ENCODE measurements at places on chromosomes 7 and 10.

GRCh38 chr10:44581996-44582395 lies 197.1 kb upstream of the CXCL12 start:
- DNase-seq, result no peak

GRCh38 chr10:126080879-126081411 lies 184.6 kb downstream of the FANK1 start:
- no peak for DNase-seq

DNA sequence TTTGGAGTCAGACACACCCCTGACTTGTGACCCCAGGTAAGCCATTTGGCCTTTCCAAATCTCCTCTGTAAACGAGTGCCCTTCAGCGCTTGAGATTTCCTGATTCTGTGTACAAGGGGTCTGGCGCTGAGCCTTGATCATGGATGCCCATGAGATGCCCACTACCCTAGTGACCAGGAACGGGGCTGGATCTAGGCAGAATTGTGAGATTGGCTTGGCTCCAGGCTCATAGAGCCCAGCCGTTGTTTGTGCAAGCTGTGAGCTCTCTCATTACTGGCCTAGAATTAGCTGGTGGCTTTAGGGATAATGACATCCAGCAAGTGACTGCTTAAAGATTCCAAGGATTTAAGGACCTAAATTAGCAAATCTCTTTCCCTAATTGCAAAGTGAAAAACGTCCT lies 84.9 kb downstream of the CAMK1D start:
- no peak for DNase-seq

DNA sequence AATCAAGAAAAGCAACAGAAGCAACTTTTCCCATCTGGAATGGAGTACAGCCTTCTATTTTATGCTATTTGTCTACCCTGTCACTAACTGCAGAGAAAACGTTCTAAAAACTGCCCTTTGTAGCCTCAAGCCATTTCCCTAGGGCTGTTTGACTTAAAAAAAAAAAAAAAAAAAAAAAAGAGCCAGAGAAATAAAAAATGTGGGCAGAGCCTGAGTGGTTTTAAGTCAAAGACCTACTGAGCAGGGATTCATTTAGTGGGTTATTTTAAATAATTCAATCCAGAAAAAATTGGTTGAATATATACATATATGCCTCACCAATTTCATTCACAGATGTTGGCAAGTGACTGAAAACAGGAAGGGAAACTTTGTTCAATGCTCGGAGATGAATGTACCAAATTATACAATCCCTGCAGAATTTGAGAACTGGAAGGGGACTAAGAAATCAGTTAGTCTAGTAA lies 75.2 kb downstream of the PPP1R3C start:
- no peak for DNase-seq

- DNase-seq, result no peak
These were observed 31.9 kb downstream of the RPS24 start for GRCh38 chr10:78065611-78066010.

- DNase-seq, result no peak
These were observed 67.8 kb downstream of the HIPK2 start for GRCh38 chr7:139710036-139710435.

DNA sequence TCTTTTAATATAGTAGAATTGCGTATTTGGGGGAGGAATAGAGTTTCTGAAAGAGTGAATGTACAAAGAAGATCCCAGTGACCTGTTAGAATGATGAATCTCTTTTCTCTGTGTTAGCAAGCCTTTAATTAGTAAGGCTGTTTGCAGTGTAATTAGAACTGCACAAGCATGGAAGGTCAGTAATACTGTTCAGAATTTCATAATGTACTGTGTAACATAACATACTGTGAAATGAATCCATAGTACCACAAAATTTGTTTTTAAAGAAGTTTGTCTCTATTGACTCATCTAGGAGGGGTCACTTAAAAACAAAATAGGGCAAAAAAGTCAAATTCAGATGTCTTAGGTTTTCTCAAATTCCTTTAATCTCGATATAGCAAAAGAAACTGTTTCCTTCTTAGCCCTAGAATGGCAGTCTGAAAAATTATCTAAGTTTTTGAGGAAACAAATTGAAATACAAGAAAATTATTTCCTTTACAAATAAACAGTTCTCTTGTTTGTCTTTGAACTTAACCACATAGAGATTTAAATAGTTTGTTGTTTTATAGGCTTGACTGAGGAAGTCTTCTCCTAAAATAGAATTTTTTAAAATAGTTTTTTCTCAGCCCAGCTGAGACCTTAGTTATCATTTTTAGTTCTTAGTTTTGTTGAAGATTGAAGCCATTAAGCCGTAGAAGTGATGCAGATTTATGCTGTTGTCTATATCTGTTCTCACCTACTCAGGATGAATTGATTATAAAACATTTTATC lies 12.5 kb downstream of the ADK start:
- DNase-seq, result no peak

- DNase-seq, result no peak
These were observed 209.3 kb upstream of the IMMP2L start for GRCh38 chr7:111771638-111772037.

DNA sequence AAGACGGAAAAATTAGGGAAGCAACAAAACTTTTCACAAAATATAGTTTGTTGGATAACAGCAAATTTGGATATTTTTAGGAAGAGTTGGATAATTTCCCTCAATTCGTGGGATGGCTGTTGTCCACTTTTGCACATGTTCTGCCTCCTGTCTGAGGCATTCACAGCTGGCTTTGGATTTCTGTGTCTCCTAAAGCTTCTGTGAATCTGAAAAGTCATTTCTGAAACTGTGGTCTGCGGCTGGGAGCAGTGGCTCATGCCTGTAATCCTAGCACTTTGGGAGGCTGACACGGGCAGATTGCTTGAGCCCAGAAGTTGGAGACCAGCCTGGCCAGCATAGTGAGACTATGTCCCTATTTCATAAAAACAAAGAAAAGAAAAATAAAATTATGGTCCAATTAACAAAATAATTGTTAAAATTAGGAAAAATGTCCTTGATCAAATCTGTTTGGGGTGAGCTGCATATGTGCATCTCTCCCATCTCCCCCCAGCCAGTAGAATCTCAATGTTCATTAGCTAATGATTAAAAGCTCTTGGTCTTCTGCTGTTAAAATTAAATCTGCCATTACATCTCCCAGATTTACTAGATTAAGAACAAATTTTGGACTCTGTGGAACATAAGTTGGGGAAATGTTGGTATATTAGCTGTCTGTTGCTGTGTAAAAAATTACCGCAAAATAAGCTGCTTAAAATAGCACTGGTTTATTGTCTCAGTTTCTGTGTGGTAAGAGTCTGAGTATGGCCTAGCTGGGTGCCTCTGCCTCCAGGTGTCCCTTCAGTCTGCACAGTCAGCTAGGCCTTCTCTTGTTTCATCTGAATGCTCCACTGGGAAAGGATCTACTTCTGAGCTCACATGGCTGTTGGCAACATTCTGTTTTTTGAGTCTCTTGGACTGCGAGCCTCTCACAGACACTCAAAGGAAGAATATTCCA lies 332.0 kb upstream of the FZD1 start:
- no peak for DNase-seq

DNA sequence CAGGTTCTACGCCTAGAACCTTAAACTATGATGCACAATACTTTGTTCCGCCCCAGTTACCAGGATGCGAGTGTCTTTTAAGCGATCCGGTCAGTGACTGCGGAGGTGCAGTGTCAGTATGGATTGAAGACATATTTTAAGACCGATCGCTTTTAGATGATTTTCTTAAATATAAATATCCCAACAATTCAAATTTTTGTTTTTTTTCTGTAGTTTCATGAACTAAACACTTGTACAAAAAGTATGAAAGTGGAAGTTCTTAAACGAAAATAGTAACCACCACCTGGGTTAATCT lies 835 bp downstream of the COMMD3 start:
- no peak for DNase-seq

DNA sequence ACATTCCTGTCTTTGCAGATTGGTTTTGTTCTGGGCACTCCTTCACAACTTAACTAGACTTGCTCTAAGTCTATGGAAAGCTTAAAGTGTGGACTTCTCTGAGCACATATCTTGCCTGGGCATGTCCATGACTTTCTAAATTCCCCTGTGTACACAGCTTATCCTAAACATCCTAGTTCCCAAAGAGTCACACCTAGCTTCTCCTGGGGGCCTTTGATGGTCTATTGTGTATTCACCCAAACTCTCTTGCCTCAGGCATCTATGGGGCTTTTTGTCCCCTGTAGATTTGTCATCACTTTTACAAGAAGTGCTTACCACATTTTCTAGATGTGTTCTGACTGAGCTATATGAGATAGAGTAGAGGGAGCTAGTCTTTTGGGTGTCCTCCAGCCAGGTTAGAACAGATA lies 12.2 kb upstream of the ZNF488 start:
- no peak for DNase-seq

DNA sequence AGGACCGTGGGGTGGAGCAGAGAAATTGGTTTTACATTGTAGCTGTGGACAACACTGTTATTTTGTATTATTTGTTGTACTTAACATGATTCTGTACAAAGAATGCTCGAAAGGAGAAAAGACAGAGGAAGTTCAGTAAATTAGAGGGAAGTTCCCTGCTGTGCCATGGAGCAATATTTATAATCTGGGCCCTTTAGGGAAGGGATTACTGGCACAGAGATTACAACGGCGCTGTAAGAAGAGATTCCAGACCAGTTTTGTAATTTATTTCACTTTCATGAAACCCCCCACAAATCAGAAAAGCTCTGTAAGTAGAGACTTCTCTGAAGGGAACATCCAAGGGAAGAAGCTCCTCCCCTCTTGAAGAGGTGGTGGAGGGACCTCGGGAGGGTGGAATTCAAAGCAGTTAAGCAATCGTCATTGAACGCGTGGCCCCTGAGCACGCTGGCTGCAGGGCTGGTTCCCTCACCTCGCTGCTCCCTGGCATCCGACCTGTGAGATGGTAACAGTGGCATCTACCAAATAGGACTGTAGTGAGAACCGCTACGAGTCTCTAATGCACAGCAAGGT lies 113.5 kb downstream of the KLF6 start:
- DNase-seq, result no peak

- no peak for DNase-seq
These were observed 170.1 kb downstream of the RTKN2 start for GRCh38 chr10:62098278-62099121.

- no peak for DNase-seq
These were observed 82.2 kb upstream of the GPR141 start for GRCh38 chr7:37601321-37601720.

GRCh38 chr10:42648512-42648911 lies 10.1 kb upstream of the ZNF33B start:
- no peak for DNase-seq

DNA sequence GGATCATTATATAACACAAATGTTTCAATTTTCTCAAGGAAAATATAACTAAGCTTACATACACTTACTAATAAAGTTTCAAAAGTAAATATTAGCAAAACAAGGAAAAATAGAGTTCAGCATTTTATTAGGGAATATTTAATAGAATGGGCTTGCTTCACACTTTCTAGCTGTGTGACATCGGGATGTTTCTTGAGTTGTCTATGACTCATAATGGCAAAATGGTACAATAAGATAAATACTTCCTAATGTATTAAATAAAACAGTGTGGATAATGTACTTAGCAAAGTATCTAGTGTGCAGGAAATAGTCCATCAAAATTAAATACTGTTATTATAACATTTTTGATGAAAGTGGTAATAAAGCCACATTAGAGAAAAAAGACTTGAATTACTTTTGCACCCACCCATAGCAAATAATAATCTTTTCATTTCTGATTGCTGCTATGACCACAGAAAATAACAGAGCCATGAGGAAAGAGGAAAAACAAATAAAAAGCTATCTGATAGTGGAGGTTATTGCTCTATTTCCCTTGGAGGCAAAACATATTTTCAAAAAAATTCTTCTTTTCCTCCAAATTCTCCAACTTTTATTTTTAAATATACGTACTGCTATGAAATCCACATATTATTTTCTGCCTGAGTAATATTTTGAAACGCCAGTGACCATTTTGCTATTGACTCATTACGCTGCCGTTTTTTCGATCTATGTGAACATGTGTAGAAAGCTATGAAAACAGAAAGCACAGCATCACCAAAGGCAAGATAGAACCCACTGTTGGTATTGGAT lies 272.9 kb upstream of the KLF6 start:
- no peak for DNase-seq

- DNase-seq, result no peak
These were observed 91.8 kb downstream of the RGS10 start for GRCh38 chr10:119450606-119451299.

GRCh38 chr7:141073173-141073640 lies 657 bp upstream of the TMEM178B start:
- peak; percentile 28 for DNase-seq

DNA sequence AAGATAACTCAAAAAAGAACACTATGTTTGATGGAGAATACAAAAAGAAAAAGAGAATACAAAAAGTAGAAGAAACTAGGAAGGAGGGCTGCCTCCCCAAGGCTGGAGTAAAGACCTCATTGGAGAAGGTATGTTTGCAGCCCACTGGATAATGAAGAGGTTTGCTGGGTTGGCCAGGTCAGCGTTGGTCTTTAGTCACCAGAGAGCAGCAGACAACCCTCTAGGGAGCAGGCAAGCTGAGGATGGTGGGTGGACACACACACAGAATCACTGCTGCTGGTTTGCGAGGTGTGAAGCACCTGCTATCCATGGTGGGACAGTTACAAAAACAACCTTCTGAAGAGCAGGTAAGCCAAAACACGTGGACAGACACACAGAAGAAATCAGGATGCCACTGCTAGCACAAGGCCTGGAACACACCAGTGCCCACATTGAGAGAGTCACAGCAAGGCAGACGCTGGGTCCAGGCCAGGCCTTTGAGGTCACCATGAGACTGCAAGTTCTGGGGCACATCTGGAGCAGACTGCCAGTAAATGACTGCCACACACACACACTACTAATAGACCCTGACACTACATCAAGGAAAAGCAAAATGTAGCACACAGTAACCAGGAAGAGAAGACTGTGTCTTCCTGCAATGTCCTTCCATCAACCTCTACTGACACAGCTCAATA lies 43.0 kb downstream of the MTERF1 start:
- no peak for DNase-seq

- DNase-seq, result peak; percentile 97
These were observed 107.2 kb upstream of the PPIF start for GRCh38 chr10:79239924-79240581.

DNA sequence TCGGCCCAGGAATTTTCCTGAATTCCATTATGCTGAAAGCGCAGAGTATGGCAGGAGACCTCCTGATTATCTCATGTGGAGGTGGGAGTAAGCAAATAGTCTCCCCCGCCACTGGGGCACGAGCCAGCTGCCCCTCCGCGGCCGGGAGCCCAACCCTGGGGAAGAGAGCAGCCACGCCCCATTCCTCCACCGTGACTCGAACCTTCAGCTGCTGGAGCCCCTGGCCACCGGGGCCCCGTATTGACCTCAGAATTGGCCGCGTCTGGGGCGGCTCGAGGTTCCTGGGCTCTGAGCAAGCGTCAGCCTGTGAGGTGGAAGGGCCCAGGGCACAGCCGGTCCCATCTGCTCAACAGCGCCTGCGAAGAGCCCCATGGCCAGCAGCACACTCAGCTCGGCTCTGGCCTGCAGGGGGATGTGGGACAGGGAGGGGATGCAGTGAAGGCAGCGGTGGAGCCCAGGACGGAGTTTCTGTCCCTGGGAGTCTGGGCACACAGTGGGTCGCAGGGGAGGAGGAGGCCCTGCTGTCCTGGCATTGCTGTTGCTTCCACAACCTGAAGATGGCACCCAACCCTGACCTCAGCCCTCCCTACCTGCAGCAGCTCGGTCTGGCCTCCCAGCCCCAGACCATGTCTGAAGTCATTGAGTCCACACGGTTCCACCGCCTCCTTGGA lies 97.8 kb downstream of the CHST15 start:
- DNase-seq, result peak; percentile 74

GRCh38 chr7:99218406-99219184 lies 10.7 kb upstream of the KPNA7 start:
- DNase-seq, result no peak

All from T47D (cell line).